Endothelial cell (in vitro differentiated cells): ENCODE measurements at places on chromosomes 12 and 14. TPM values are rescaled to one million over a fixed set of nuclear protein-coding genes. Genes with fewer than 3 reads are reported as not detected.

PTPN11 gene
- total RNA-seq: 97.8 TPM

GRCh38 chr14:94615254-94615653 is 3.1 kb downstream of the SERPINA3 start:
- no peaks in the 10 kb centered on the region for H3K4me1 ChIP-seq
- peaks cover 23% of the 10 kb centered on the region for H3K36me3 ChIP-seq
- H3K27me3 ChIP-seq: peaks cover 11% of the 10 kb centered on the region
- H3K4me3 ChIP-seq: no peak overlapping the region
- no peak overlapping the region for H3K27ac ChIP-seq
- no peak for DNase-seq

SLC35E3 gene
- total RNA-seq: 10.5 TPM

DNA sequence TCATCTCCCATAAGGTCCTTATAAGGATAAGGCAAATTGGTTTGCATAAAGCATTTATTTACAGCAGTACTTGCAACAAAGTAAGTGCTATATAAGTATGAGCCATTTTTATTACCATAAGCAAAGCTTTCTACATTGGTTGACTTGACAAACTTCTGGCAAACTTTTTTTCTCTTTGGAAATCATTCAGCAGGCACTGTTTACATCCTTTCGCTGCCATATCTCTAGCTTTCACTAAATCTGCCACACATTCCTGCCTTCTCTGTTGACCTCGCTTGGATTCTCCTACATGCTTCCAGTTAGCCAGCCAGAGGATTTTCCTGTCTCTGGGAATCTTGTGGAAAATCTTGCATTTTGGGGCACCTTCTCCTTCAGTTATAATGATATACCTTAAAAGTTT is 21.8 kb upstream of the HDAC7 start:
- no peak for DNase-seq
- peaks cover 35% of the 10 kb centered on the region for H3K4me1 ChIP-seq
- H3K27me3 ChIP-seq: peaks cover 13% of the 10 kb centered on the region
- no peak overlapping the region for H3K27ac ChIP-seq

DNA sequence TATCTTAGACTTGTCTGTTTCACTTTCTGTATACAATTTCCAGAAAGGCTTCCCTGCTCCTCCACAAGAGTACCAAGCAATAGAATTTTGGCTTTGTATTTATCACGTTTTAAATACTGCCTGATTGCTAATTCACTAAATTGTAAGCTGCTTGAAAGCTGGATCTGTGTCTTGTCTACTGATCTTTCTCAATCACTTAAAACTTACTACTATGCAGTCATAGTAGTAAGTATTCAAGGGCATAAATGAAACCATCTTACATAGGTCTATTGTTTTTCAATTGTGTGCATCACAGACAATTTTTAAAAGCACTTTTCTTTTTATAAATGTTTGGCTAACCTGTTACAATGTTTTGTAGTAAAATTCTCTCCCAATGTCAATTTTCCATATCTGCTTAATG is 1.2 kb upstream of the GLIPR1L2 start:
- H3K27me3 ChIP-seq: no peaks in the 10 kb centered on the region
- H3K36me3 ChIP-seq: no peaks in the 10 kb centered on the region
- H3K27ac ChIP-seq: no peak overlapping the region
- H3K4me1 ChIP-seq: peaks cover 4% of the 10 kb centered on the region

- peak; percentile 33 for DNase-seq
- no peak within 1 kb of the TSS for H3K27ac ChIP-seq
- H3K27me3 ChIP-seq: no peaks in the 10 kb centered on the region
- no peaks in the 10 kb centered on the region for H3K4me1 ChIP-seq
- H3K4me3 ChIP-seq: no peak within 1 kb of the TSS
Measured at GRCh38 chr14:23183479-23183878, at the start of gene SLC7A8. TSS of gene SLC7A8 (minus strand) at chr14:23183660. CDS start at chr14:23182914, 746 bp downstream.
